Stimulated activated CD4-positive, alpha-beta T cell treated with anti-CD3 and anti-CD28 coated beads, TNF-alpha, amount 100 ng/mL, for 4 hours (primary cell): ENCODE measurements at places on chromosomes 4 and X.

DNA sequence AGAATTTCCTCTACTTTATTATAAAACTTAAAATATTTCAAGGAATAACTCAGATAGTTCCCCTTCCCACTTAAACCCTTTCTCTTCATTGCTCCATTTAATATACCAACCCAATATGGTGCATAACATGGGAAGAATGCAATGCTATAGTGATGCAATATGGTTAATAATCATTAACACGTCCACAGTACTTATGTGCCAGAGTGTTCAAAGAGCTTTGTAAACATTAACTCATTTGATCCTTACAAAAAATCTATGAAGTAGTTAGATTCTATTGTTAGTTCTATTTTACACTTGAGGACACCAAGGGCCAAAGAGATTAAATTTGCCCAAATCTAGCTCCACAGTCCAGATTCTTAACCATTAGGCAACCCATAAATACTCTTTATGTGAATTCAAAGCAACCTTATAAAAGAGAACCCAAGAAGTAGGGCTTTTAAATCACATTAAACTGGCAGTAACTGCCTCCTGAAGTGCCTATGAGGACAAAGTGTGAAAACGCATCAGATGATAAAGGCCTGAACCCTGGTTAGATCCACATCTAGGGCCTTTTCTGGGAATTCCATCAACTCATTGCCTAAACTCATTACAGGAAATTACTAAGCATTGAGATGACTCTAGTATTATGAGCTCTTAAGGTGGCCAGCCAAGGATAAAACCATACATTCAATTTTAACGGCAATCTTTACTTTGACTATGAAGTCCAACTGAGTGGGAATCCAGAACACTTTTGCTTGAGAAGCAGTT lies 94.3 kb downstream of the AREG start:
- no peak for DNase-seq

GRCh38 chr4:126182336-126182735 lies 867.6 kb downstream of the FAT4 start:
- no peak for DNase-seq

GRCh38 chr4:146023334-146023967 lies 84.8 kb upstream of the ZNF827 start:
- no peak for DNase-seq

DNA sequence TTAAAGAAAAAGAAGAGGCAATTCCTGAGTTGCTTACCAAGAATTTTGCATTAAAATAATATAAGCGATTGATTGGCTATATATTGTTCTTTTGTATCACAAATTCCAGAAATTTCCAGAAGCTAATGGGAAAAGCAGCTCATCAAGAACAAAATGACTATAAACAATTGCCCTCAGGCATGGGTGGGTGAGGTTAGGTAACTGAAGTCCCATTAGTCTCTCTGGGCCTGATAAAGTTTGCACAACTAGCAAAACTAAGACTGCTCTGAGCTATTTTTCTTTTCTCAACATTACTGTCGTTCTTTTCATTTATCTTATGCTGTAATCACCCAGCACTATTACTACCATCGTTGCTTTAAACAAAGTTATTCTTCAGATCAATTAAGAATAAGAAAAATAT lies 19.2 kb upstream of the BLTP1 start:
- no peak for DNase-seq

GRCh38 chr4:156959298-156959702 lies 12.3 kb downstream of the PDGFC start:
- no peak for DNase-seq

- DNase-seq, result no peak
Measured at GRCh38 chr4:9898596-9899305, 117.3 kb downstream of the DRD5 start.

- DNase-seq, result no peak
Measured at GRCh38 chr4:57575426-57575825, 465.2 kb upstream of the IGFBP7 start.

- DNase-seq, result no peak
Measured at GRCh38 chr4:147307896-147308674, 172.8 kb upstream of the EDNRA start.
